ENCODE measurements at places on chromosomes 5 and 9.

- no peak for DNase-seq
Measured at GRCh38 chr5:154860123-154860522, 1.7 kb downstream of the CNOT8 start.

DNA sequence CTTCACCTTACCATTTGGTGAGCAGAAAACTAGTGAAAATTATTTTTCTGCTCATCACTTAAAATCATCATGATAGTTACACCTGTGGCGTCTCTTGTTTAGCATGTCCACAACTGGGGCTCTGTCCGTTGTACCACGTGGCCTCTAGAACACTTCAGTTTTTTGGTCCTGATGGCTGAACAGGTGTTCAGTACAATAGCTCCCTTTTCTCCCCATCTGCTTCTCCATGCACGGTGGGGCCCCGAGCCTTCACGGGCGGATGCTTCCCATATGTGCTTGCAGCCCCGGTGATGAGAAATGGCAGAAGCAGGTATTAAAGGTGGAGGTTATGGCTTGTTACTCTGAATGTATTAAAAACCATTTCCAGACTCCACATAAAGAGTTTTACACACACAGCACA, 304.1 kb downstream of the CWC27 start:
- no peak for DNase-seq

GRCh38 chr5:74452856-74453255, 187.7 kb downstream of the ENC1 start:
- DNase-seq: no peak

DNA sequence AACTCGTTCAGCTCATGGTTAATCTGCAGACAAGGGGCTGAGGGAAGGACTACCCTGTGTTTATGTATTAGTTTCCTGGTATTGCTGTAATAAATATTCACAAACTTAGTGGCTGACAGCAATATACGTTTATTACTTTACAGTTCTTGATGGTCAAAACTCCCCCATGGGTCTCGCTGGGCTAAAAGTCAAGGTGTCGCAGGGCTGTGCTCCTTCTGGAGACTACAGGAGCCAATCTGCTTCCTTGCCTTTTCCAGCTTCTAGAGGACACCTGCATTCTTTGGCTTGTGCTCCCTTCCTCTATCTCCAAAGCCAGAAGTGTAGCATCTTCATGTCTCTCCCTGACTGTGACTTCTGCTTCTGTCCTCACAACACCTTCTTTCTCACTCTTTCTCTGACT, 653.8 kb upstream of the RIOK2 start:
- no peak for DNase-seq

- DNase-seq: no peak
Measured at GRCh38 chr5:95794070-95794516, 28.4 kb downstream of the GLRX start.

GRCh38 chr5:170201311-170201710, 31.5 kb upstream of the C5orf58 start:
- no peak for DNase-seq

DNA sequence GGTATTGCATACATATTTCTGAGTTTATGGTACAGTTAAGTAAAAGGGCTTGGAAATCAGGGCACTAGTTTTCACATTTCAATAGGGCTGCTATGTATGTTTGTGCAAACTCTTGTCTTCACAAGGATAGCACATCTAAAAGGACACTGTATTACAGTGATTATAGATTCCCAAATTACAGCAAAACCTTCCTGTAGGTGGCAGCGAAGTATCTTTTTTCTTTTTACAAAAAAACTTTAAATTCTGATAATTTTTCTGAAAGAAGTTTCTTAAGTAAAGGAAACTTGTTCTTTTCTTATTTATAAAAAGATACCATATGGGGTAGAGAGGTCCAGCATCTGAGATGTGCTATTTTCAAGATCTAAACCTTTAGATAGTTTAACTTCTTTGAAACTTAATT, 337.8 kb downstream of the PTPRD start:
- no peak for DNase-seq

- no peak for DNase-seq
Measured at GRCh38 chr5:32587067-32587551, 1.8 kb downstream of the SUB1 start.

DNA sequence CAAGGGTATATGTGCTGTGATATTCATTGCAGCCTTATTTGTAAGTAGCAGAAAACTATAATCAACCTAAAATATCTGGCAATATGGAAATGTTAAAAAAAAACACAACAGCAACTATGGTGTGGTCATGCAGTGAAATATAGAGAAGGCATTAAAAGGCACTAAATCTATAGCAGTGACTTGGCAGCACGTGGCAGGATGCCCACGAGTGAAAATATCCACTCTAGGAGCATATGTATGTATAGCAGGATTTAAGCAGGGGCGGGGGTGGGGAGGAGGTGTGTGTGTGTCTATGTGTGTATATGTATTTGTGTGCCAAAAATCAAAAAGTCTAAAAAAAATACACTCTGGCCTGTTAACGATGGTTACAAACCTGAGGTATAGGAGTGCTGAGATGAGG, 115.6 kb downstream of the RPS23 start:
- no peak for DNase-seq

- no peak for DNase-seq
Measured at GRCh38 chr5:41637869-41638268, 127.5 kb upstream of the PLCXD3 start.

DNA sequence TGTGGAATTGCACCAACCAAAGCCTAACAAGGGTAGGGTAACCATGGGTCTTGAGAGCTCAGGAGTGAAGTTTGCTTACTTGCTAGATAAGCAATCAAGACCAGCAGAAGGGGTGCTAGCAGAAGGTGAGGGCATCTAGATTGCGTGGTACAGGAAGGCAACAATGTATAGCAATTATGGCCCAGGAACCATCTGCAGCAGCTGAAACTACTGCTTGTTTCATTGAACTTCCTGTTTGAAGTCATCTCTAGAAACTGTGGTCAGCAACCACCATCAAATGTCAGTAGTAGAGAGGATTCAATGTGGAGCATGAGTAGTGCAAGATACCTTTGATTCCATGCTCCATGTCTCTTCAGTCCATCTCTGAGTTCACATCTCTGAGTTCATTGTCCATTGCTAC, 462.1 kb upstream of the GRAMD2B start:
- no peak for DNase-seq

- no peak for DNase-seq
Measured at GRCh38 chr5:19745247-19745646, 242.8 kb downstream of the CDH18 start.

DNA sequence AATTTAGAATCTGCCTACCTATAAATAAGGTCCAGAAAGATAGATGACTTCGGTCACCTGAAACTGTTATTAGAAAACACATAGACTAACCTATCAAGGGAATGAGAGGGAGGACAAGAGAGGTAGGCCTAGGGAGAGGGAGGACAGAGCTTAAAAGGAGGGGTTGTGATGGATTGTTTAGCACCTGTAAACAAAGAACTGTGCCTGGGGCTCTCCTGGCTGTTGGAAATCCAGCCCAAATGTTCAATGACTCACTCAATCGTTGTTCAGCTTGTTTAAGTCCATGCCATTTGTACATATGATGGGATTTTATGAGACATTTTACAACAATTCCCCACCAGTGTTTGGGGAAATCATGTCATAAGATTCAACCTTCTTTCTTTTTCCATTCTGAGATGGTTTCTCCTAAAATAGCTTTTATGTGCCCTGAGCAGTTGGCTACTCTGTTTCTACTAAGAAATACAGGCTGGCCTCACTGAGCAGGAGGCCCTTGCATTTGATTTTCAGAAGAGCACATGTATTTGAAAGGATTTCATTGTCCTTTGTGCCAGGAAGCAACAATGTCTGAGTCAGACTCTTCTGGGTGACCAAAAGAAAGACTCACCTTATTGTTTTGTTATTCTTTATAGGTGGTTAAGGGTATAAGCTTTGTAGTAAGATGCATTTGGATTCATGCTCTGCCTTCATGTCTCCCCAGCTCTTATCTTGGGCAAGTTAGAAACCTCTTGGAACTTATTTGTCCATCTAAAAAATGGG, 48.2 kb upstream of the GPR151 start:
- no peak for DNase-seq

DNA sequence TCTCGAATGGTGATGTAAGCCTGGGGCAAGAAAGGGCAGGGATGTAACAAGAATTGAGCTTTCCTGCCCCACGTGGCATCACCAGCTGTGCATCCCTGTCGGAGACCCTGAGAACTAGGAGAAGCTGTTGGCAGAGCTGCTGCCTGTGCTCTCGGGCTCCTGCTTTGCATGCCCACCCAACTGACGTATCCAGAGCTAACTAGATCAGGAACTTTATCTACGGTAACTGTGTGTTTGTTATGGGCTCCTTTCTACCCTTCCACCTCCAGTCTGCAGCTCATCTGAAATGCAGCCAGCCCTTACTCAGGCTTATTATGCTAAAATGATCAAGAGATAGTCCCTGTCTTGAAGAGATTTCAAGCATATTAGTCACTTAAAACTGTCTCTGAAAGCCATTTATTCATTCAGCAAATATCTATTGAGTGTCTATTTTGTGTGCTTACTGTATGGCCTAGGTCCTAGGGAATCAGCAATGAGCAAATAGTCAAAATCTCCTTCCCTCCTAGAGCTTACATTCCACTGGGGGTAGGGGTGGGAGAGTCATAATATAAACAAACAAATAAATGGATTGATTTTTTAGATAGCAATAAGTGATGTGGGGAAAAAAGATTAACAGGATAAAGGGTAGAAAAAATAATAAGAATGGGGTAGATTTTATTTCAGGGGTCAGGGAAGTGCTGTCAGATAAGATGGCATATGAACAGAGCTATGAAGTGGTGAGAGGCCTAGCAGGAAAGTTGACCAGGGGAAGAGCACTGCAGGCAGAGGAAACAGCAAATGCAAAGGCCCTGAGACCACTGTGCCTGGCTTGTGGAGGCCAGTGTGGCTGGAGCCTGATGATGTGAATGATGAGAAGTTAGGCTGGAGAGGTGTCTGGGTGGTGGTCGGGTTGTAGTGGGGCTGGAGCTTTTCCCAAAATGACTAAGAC, 118.2 kb downstream of the GALNT10 start:
- DNase-seq: no peak

DNA sequence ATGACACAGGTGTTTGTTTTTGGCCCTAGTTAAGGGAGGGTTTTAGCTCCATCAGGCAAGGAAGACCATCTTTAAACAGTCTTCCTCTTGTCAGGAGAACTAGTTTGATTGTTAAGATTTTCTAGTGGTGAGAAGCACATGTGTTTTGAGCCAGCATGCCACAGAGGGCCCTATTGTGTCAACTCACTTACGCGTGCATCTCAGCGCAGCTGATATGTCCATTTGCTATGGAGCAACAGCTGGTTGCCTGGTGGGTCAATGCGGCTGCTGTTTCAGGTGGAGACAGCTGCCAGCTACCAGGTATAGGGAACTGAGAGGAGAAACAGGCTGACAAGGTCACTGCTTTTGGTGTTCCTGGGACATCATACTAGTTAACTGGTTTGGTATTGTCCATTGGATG, 100.5 kb upstream of the PRRC1 start:
- DNase-seq: no peak

DNA sequence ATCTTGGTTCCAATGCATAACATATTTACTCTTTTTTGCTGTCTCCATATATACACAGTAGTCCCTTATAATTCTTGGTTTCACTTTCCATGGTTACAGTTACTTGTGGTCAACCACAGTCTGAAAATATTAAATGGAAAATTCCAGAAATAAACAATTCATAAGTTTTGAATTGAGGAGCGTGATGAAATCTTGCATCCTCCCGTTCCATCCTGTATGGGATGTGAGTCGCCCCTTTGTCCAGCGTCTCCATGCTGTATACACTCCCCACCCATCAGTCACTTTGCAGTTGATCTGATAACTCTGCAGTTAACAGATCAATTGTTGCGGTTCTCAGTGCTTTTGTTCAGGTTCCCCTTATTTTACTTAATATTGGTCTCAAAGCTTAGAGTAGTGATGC, 11.5 kb upstream of the FAF2 start:
- DNase-seq: no peak

- DNase-seq: no peak
Measured at GRCh38 chr5:71452876-71453275, 2.6 kb upstream of the BDP1 start.
